ENCODE measurements at places on chromosomes 5 and 9.

- no peak for DNase-seq
These were observed 252.2 kb downstream of the GOLPH3 start for GRCh38 chr5:31921852-31922305.

DNA sequence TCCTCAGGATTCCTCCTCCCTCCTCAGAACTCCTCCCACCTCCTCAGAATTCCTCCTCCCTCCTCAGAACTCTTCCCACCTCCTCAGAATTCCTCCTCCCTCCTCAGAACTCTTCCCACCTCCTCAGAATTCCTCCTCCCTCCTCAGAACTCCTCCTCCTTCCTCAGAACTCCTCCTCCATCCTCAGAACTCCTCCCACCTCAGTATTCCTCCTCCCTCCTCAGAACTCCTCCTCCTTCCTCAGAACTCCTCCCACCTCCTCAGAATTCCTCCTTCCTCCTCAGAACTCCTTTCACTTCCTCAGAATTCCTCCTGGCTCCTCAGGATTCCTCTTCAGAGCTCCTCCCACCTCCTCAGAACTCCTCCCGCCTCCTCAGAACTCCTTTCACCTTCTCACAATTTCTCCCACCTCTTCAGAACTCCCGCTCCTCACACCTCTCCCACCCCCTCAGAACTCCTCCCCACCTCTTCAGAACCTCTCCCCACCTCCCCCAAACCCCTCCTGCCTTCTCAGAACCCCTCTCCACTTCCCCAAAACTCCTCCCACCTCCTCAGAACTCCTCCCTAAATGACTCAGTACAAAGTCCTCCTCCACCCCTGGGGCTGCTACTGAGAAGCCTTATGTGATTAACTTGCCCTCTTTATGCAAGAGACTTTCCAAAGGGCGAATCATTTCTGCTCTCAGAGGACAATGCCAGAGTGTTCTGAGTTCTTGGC is 23.2 kb downstream of the SLC46A2 start:
- no peak for DNase-seq

DNA sequence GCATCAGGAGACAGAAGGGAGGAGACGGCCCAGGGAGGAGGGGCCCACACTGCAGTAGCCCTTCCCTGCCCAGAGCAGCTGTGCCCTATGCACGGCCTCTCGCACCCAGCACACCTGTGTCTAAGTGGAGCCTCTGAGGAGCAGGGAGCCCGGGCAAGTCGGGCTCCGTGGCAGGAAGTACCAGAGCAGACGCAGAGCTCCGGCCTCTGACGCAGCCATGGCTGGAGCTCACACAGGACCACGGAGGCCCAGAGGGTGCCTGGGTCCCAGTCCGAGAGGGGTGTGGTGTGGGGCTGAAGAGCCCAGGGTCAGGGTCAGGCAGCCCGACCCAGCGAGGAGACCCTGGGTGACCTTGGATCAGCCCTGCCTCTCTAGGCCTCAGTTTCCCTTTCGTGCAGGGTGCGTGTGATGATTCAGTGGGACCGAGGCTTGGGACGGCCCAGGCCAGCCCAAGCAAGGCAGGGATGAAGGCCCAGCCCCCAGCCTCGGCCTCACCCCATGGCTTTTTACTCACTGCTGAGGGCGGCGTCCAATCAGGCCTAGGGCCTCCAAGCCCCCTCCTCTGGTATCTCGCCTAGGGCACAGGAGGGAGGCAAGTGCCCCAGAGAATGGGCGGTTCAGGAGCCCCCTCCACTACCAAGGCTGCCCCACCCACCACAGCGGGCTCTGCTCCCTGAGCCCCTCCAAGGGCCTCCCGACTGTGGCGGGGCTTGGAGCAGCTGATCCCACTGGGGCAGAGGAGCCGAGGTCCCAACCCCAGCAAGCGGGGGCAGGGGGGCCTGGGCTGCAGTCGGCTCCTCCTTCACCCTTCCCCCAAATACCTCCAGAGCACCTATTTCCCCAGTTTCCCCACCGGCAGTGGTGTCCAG is 4.3 kb upstream of the AGPAT2 start:
- no peak for DNase-seq

DNA sequence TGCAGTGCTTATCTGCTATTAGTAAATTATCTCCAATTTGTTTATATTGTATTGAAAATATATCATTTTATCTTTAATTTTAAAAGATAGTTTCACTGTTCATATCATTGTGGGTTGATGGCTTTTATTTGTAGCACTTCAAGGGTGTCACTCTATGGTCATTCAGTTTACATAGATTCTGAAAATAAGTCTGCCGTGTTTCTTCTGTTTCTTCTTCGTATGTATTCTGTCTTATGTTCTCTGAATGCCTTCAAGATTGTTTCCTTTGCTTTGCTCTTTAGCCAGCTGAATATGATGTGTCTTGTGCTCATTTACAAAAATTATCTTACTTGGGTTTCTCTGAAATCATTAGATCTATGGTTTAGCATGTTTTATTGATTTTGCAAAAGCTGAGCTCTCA is 359.9 kb downstream of the CYLC2 start:
- no peak for DNase-seq

DNA sequence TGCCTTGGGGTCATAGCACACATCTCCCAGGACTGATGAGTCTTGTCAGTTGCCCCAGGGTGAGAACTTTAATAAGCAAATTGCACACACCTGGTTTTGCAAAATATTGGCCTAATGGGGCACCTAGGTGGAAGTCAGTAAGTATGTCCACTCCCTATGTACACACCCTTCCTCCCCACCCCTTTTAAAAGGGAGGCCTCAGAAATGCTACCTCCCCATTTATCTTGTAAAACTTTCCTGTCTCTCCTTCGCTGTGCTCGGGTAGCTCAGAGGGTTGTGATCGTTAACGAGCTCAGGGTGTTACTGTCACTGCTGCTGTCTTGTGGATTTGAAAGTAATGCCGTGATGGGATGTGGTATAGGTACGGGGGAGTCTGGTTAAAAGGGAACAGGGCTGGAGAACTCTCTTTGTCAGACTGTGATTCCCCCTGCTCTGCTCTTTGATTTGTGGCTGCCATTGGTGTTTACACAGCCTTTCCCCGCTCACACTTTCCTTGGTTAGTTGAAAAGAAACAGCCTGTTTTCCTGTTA is 26.2 kb downstream of the ZNF462 start:
- DNase-seq, result no peak

DNA sequence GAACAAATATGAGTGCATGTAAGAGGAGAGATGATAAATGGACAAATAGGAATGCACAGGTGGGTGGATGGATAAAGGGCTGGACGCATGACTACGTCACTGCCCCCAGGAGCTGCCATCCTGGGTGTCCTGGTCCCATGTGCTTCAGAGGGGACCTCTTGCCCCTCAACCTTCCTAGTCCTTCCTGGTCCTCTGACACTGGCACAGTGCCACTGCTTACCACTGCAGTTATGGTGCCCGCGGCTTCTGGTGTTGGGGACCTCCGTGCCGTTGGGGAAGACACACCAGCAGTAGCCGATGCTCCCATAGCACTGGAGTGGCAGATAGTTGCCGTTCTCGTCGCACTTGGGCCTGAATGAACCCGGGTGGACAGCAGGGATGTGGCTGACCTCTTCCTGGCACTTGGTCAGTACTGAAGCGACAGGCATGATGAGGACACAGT is 9.8 kb downstream of the CD74 start:
- DNase-seq, result no peak

- DNase-seq, result no peak
These were observed 24.9 kb downstream of the IPPK start for GRCh38 chr9:92645041-92645440.

GRCh38 chr5:10982626-10983025 is 221.6 kb upstream of the DAP start:
- no peak for DNase-seq

DNA sequence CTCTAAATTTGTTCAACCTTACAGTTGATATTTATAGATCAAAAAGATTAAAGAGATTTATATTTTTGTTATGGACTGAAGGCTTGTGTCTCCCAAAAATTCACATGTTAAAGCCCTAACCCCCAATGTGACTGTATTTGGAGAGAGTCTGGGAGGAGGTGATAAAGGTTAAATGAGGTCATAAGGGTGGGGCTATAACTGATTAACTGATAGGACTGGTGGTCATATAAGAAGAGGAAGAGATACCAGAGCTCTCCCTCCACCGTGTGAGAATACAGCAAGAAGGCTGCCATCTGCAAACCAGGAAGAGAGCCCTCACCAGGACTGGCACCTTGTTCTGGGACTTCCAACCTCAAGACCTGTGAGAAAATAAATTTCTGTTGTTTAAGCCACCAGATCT is 264.3 kb downstream of the ENC1 start:
- no peak for DNase-seq

GRCh38 chr5:139896718-139897117 is 101.1 kb downstream of the PSD2 start:
- no peak for DNase-seq

DNA sequence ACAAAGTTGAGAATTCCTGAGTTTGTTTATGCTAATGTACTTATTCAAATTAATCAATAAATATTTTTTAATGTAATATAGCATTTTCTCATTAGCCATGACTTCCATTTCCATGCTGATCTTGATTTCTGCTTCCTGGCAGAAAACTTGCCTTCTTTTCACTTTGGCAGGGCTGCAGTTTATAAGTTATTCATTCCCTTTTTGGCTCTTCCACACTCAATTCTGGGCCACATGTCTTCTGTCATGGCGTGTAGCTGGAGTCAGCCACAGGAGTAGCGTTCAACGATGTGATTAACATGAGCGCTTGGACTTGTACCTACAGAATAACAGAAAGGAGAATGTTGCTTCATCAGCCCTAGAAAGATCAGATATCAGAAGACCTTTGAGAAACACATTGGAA is 172.9 kb downstream of the CFAP90 start:
- no peak for DNase-seq

GRCh38 chr9:130432362-130432761 is 12.4 kb upstream of the ASS1 start:
- no peak for DNase-seq

DNA sequence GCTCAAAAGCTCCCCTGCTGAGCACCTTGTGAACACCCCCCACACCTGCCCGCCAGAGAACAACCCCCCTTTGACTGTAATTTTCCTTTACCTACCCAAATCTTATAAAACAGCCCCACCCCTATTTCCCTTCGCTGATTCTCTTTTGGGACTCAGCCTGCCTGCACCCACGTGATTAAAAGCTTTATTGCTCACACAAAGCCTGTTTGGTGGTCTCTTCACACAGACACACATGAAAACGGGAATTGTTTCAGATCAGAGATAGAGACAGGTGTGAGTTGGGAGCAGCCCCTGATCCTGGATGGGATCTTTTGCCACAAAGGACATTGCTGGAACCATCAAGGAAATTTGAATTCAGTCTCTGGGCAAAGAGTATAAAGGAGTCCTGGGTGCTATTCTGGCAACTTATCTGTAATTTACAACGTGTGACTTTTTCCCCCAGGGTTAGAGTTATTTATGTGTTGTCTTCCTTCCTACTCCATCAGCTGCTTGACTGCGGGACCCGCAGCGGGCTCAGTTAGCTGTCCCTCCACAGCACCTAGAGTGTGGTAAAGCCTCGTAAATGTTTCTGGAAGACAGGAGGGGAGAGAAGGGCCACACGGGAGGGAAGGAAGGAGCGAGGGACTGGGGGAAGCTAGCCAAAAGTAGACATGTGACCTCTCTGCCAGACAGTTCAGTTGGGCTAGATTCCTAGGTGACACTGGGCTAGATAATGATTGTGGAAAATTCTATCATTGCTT is 437.0 kb downstream of the ZNF608 start:
- DNase-seq, result no peak

GRCh38 chr9:6409811-6410210 is 3.2 kb upstream of the UHRF2 start:
- no peak for DNase-seq

GRCh38 chr5:167915237-167915636 is 376.2 kb upstream of the WWC1 start:
- no peak for DNase-seq

DNA sequence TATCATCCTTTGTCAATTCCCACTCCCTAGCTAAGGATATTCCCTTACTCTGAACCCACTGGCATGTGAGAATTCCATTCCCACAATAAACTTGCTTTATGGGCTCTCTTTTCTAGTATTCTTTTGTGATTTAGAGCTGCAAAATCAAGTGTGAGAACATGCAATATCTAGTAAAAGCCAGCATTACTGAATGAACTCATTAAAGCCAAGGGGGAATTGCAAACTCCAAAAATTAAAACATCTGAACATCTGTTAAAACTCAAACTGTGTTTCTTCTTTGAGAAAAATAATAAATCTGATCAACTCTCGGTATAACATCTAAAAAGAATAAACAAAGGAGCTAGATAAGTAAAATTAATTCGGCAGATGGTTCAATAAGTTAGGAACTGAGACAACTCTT is 53.1 kb upstream of the MPDZ start:
- no peak for DNase-seq

GRCh38 chr5:83313436-83313835 is 158.1 kb upstream of the VCAN start:
- DNase-seq, result no peak

- peak; percentile 75 for DNase-seq
These were observed 168.5 kb downstream of the AUH start for GRCh38 chr9:91193087-91193657.

- DNase-seq, result no peak
These were observed 72.0 kb downstream of the ZFAND5 start for GRCh38 chr9:72292874-72293607.

GRCh38 chr5:79285285-79285684 is 49.4 kb downstream of the JMY start:
- no peak for DNase-seq

DNA sequence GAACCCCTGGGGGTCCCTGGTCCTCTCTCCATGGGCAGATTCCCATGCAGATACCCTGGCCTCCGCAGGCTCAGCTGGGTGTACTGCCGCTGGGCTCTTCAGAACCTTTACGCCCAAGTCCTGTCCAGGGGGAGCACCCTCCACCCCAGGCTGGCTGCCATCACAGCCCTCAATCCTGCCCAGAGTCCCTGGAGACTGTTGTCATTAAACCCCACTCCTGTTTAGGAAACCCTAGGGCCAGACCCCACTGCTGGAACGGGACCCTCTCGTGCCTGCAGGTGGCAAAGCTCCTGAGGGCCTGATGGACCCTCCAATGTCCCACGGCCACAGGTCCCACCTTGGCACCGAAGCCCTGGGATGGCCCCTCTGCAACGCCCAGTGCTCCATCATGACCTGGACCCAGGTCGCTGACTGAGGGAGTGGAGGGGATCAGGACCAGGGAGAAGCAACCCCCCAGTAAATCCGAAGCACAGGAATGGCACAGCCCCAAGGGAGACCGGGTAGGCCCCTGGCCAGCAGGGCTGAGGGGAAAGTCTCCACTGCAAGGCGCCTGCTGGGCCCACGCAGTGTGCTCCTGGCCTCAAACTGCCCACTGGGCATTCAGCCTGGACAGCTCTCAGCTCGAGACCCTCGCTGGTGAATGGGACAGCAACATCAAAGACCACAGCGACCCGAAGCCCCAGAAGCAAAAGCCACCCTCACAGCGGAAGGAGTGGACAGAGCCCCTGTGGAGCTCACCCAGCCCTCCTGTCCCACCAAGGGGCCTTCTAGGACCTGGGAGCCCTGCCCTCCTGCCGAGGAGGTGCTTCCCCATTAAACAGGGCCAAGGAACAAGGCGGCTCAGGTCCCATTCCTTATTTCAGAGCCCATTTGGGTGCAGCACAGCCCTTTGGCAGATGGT is 8.3 kb downstream of the ZDHHC11B start:
- DNase-seq, result no peak

- no peak for DNase-seq
These were observed 62.0 kb downstream of the PSMB7 start for GRCh38 chr9:124353166-124353768.

GRCh38 chr5:154614125-154614524 is 136.1 kb upstream of the HAND1 start:
- DNase-seq, result no peak

Measured in stimulated activated CD8-positive, alpha-beta memory T cell treated with anti-CD3 and anti-CD28 coated beads, Interleukin-4, amount 100 ng/mL, for 4 hours (primary cell).